Activated CD4-positive, alpha-beta T cell treated with anti-CD3 and anti-CD28 coated beads, Interleukin-2, Interleukin-4, amounts not matched to agents 100 ng/mL and 50 ng/mL, durations not matched to agents 16 hours and 8 hours (primary cell): ENCODE measurements at places on chromosomes 1 and 21.

GRCh38 chr1:67955591-67955990 is 94.8 kb downstream of the DIRAS3 start:
- no peak for DNase-seq

DNA sequence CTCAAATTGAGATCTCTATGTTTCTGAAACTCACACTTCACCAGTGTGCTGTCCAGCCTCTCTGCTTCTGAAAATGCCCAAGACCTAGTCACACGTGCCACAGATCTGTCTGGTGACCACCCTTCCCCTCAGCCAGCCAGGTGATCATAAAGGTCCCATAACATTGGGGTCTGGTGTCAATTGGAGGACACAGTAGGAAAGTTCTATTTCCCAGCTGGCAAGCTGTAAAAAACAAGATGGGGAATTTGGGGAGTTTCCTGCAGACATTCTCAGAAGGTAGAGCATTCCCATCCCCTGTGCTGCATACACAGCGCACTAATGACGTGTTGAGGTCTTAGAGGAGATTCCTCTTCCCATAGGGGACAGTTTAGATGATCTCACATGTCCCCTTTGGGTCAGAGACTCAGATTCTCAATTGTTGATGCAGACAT is 50.1 kb downstream of the RPS6KA1 start:
- no peak for DNase-seq

- DNase-seq = no peak
These were observed 144.9 kb downstream of the HIVEP3 start for GRCh38 chr1:41773842-41774241.

DNA sequence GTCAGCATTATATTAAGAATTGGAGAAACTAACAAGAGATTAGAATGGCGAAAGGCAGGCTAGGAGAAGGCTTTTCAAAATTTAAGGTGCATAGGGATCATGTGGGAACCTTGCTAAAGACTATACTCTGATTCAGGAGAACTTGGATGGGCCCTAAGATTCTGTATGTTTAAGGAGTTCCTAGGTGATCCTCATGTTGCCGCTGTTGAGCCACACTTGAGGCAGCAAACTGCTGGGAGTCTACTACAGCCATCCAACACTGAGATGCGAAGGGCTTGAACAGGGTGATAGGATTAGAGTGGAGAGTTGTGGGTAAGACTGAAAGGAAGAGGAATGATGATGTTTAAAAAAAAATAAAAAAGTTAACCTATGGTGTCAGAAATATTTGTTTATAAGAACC is 1013.2 kb downstream of the MRPL39 start:
- no peak for DNase-seq

DNA sequence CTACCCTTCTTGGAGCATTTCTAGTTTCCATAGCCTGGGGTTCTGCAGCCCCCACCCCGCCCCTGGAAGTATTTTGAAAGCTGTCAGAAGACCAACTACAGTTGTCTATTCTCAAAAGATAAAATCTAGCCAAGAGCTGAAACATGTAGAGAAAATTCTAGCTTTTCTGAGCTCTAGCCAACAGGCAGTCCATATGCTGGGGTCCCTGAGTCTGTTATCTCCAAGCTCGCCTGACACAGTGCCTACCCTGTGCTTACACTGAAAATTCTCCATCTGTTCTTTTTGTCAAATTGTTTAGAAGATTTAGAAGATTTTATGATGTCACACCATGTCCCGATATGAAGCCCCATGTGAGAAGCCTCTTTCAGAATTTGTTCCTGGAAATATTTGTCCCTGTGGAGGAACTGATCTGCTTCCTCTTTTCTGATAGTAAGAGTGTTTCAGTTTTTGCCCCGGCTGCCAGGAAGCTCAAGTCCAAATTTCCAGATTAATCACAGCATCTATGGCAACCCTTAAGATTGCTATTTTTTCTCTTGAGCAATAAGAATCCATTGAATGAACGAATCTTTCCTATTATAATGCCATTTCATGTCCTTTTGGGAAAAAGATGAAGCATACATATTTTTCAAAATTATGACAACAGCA is 23.7 kb upstream of the CSF3R start:
- DNase-seq = no peak

- no peak for DNase-seq
These were observed 29.3 kb downstream of the ABCG1 start for GRCh38 chr21:42248241-42248640.

DNA sequence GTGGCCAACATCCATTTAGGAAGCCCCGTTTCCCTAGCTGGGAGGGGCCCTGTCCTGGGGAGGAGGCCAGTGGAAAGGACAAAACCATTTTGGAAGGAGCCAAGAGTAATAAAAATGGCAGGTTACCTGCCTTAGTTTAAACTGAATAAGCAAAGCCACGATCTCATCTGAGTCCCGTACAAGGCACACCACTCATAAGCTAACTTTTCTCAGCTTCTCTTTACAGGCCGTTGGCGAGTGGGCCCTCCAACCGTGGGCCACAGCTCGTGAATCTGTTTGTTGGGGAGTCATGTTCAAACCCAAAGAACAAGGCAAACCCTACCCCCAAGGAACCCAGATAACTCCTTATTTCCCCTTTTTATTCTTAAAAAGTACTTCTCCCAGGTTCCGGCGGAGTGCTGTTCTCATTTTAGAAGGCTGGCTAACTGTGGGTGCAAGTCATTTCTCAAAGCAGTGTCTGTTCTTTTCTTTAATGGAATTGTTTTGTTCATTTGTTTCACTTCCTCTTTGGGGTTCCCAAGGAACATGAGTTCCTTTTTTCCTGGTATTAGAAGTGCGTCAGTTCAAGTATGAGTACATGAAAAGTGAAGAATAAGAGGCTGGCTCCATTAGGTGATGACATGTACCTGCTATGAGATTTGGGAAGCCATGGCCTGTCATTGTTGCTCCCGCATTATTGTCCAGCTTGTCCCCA is 89.0 kb downstream of the PSMG1 start:
- no peak for DNase-seq

DNA sequence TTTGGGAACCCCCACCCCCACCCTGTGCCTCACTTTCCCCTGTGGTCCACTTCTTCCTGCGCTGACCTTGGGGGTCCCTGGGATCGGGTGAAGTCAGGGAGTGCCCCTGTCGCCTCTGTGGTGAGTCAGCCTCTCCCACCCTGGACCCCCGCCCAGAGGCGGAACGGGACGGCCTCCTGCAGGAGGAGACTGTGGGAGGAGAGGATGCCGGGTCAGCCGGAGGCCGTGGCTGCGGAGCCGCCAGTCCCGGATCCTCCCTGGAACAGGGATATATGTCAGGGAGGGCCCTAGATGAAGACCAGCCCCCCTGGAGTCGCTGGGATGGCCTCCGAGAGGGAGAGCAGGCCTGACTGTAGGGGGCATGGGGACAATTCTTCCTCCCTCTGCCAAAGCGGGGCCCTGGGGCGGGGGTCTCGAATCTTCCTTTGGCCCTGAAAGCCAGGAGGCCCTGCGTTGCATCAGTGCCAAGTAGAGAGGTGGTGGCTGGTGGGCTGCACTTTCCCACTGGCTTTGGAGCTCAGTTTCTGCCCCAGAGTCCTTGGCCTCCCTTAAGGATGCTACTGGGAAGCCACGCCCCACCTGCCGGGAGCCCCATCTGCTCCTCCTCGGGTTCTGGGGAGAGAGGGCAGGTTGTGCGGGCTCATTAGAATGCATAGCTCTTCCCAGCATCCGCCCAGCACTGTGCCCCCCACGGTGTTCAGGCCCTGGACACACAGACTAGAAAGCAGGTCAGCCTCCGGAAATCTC is 930 bp downstream of the ARHGEF10L start:
- DNase-seq = no peak

GRCh38 chr1:30762930-30763650 is 5.5 kb upstream of the LAPTM5 start:
- no peak for DNase-seq

GRCh38 chr1:191366686-191367085 is 791.6 kb upstream of the RGS18 start:
- DNase-seq = no peak

GRCh38 chr1:29319300-29320110 is 83.2 kb downstream of the PTPRU start:
- no peak for DNase-seq

GRCh38 chr1:38331496-38332210 is 285.1 kb upstream of the POU3F1 start:
- DNase-seq = no peak

DNA sequence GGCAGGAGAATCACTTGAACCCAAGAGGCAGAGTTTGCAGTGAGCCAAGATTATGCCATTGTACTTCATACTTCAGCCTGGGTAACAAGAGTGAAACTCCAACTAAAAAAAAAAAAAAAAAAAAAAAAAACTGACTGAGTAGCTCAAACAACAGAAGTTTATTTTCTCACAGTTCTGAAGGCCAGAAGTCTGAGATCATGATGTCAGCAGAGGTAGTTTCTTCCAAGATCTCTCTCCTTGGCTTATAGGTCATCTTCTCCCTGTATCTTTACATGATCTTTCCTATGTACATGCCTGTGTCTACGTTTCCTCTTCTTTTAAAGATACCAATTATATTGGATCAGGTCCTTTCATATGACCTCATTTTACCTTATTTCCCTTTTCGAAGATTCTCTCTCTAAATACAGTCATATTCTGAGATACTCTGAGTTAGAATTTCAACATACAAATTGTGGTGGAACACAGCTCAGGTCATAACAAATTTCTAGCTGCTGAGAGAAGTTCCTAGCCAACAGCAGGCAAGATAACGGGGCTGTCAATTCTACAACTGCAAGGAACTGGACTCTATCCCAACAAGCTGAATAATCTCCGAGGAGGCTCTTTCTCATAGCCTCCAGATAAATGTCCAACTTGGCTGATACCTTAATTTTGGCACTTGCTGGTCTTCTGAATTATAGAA is 187.7 kb upstream of the ADAMTS5 start:
- DNase-seq = no peak

DNA sequence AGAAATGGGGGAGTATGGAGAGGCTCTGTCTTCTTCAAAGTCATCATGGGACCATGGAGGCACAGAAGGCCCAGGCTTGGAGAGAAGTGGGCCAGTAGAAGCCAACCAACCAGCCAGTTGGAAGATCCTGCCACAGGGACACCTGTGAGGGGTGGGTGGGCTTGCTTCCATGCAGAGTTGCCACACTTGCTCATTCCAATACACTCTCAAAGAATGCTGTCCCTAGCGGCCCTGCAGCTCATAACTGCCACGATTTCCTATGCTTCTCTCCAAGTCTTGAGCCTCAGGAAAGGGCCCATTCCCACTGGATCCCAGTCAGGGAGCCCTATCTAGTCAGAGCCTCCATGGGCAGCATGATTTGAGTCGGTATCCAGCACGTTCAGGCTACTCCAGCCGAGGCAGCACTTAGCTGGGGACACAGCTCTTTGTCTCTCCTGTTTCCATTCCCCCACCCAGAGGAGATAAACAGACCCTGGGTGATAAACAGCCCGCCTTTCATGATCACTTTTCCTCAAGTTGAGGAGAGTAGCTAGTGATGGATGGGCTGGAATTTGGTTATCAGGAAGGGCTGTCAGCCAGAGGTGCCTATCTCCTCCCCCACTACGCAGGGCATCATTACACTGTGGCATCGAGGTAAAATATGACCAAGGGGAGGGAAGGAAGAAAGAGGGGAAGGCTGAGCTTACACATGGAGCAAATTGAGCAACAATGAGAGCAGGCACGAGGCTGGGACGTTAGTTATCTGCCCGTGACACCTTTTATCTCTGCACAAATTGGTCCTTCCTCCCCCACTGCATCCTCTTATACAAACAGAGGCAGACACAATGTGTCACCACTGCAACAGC is 64.6 kb downstream of the ERI3 start:
- no peak for DNase-seq

DNA sequence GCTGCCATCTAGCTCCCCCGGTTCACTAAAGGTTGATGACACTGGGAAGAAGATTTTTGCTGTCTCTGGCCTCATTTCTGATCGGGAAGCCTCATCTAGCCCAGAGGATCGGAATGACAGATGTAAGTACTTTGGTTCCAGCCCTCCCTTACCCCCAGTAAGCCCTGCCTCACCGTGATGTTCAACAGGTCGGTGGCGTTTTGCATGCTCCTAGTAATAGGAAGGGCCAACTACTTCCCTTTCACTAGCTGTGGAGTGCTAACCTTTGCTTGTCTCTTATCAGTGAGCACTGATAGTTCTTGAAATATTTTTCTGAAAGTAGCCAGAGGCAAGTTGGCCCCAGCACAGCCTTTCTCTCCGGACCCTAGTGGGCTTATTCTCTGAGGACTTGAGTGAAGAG is 7.5 kb downstream of the RNF220 start:
- DNase-seq = no peak

DNA sequence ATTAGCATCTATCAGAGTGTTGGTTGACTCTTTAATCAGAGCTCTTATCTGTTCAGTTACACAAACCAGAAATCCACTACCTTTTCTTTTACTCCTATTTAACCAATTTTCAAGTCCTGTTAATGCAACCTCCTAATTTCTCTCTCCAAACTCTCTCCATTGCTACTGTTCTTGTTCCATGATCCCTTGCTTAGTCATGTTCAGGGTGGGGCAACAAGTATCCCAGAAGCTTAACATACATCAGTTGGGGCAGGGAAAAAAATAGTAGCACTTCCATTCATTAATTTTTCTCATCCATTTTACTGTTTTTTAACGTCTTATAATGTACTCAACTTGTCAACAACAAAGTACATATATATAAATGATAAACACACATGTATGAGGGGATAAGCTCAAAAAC is 111.2 kb upstream of the LBR start:
- DNase-seq = no peak

DNA sequence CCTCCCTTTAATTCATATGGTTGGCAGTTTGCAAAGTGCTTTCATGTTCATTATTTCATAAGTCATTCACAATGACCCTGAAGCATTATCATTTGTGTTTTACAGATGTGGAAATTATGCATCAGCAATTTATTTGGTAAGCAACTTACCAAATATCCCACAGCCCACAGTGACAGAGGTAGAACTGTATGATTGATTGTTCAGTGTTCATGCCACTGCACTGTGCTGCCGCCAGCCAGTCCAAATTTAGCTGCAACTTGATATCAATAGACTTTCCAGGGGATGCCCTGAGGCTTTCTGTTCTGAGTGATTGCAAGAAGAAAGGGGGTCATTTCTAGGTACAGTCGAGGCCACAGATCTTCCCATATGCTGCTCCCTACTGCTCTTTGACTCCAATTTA is 380.3 kb downstream of the PLPP3 start:
- no peak for DNase-seq

- no peak for DNase-seq
These were observed 183.5 kb upstream of the ADGRL4 start for GRCh38 chr1:79190074-79190473.

DNA sequence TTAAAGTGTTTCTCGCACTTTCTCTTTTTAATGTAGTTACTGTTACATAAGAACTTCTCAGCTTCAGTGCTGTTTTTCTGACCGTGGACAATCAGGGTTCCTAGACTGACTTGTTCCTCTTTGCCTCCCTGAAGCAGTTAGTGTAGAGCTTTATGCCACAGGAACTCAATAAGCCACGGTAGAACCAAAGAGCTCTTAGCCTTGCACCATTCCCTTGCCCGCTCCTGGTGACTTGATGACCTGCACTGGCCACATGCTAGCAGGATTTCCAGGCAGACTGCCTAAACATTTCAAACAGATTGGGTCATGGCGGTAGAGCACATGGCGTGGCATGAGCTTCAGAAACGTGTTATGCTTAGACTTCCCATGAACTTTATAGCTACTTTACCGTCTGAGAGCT is 18.8 kb upstream of the FASLG start:
- DNase-seq = no peak

GRCh38 chr1:28205243-28205642 is 27.6 kb downstream of the DNAJC8 start:
- DNase-seq = no peak
